D341Med (cell line): ENCODE measurements at places on chromosomes 5 and 9.
A peak's percentile ranks its signal among the peaks of the same experiment; 100 is the strongest.

DNA sequence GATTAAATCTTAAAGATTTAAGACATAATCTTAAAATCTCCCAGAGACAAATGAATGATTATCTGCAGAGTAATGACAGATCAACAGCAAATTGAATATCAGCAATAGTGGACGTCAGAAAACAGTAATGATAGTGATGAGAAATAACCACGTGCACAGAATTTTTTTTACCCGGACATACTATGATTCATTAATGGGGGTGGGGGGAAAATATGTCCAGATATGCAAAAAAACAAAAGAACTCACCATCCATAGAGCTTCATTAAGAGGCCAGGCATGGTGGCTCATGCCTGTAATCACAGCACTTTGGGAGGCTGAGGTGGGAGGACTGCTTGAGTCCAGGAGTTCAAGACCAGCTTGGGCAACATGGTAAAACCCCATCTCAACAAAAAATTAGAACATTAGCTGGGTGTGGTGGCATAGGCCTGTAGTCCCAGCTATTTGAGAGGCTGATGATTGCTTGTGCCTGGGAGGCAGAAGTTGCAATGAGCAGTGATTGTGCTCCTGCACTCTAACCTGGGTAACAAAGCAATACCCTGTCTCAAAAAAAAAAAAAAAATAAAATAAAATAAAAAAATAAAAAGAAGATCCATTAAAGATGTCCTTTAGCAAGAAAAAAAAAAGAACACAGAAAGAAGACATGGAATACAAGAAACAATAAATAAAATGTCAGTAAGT lies 30.9 kb upstream of the SHOC1 start:
- DNase-seq = no peak

DNA sequence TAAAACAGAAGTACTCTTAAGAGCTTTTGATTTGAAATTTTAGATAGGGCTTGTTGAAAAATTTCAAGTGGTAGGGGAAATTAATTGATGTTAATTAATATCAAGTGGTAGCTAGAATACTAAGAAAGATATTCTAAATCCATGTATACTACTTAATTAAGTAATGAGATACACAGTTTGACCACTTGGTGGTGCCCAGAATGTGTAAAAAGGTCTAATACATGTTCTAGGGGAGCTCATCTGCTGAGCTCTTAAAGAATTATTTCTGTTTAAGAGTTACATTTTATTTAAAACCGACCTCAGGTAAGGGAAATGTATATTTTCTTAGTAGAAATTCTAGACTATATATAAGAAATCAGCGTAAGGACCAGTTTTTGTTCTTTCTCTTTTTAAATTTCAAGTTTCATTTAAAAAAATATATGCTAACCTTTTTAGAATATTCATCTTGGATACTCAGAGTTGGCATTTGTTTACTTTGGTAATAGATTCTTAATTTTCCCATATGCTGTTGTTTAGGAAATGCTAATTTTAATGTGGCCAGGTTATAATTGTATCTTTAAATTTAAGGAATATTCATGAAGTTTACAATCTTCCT lies 61.5 kb downstream of the LNPEP start:
- DNase-seq = peak; percentile 40

DNA sequence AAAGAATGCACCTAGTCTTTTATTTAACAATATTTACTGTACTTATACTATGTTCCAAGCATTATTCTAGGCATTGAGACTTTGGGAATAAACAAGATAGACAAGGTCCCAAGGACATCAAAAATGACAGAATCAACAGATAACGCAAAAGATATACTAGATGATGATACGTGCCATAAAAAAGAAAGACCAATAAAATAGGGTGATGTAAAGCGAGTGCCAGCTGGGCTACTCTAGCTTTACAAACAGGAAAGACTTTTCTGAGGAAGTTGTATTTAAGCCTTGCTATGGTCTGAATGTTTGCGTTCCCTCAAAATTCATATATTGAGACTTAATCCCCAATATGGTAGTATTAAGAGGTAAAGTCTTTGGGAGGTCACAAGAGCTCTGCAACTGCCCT lies 310.2 kb upstream of the RGMB start:
- no peak for DNase-seq

DNA sequence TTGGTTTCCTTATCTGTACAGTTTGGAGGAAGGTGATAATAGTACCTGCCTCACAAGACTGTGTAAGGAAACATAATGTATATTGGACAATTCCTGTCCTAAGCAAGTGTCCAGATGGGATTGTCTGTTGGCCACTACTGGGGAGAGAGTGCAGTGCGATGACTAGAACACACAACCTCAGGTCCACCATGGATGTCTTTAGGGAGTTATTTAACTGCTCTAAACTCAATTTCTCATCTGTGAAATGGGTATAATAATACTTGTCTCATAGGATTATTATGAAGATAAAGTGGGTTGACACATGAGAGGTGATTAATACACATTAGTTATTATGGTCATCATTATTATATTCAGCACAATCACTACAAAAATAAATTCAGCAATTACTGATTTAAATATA lies 63.1 kb downstream of the CAST start:
- no peak for DNase-seq

DNA sequence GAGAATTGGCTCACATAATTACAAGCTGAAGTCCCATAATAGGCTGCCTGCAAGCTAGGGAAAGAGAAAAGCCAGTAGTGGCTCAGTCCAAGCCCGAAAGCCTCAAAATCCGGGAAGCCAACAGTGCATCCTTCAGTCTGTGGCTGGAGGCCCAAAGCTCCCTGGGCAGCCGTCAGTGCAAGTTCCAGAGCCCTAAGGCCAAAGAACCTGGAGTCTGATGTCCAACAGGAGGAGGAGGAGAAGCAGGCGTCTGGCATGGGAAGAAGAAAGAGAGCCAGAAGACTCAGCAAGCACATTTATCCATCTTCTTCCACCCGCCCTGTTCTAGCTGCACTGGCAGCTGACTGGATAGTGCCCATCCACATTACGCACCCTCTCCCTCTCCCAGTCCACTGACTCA lies 213.4 kb downstream of the GAS1 start:
- DNase-seq = no peak

DNA sequence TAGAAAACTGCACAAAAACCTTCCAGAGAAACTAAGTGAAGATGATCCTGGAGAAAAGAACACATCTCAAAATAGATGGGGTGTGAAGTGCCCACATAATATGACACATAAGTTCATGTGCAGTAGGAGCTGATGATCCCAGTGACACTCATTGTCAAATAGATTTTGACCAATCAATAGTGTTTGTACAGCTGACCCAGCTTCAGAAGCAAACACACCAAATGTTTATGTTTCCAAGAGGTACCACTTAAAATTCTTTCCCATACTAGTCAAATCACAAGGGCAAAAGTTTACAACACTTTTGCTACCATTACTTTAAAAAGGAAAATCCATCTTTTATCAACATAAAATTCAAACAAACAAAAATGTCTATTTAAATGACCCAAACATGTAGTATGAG lies 175.0 kb downstream of the MLLT3 start:
- no peak for DNase-seq

DNA sequence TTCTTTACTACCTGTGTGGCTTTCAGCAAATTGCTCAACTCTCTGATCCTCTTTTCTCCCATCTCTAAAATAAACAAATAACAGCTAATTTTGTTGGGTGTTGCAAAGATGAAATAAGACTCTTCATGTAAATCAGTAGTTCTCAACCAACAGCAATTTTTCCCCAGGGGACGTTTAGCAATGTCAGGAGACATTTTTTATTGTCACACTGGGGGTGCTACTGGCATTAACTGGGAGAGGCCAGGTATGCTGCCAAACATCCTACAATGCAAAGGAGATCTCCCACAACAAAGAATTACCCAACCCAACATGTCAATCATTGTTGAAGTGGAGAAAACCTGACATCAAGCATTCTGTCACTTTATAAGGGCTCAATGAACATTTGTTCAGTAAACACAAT lies 19.7 kb downstream of the ADRA1B start:
- no peak for DNase-seq

DNA sequence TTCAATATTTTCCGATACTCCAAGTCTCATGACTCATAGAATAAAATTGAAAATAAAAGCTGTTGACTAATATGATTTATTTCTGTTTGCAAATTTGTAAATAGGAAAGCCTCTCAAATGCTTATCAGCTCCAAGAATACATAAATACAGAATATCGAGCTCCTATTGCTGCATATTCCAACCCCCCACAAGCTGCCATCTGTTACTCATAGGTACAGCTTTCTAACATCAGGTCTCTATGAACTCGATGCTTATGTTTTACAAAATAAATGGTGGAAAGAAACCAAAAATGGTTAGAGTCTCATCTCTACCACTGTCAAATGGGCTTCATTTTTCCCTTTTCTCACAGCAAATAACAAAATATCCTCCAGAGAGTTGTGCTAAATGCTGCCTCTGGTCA lies 631.6 kb upstream of the CDH18 start:
- DNase-seq = no peak

- DNase-seq = peak; percentile 66
Observed at GRCh38 chr5:132526290-132526973, 16.9 kb downstream of the IL5 start.

- no peak for DNase-seq
Observed at GRCh38 chr5:16673241-16674201, 56.7 kb upstream of the RETREG1 start.

- no peak for DNase-seq
Observed at GRCh38 chr5:151896031-151896691, 28.5 kb downstream of the GLRA1 start.

DNA sequence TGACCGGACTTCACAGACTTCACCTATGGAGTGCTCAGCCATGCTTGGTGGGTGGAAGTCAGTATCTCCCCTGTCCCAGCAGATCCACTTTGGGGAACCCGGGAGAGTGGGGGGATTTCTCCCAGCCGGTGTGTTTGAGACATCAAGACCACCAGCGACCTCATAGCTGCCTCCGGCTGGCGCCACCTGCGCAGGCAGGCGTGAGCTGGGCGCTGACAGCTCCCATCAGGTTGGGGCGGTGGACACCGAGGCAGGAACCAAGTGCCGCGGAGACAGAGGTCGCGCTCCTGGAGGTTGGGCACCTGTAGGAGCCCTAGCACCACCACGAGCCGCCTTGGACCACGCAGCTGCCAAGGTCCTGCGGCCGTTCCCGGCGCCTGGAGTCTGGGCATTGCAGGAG lies 124.0 kb upstream of the LARP1 start:
- DNase-seq = no peak

- peak; percentile 73 for DNase-seq
Observed at GRCh38 chr5:122515709-122516431, 203.8 kb downstream of the SNCAIP start.

DNA sequence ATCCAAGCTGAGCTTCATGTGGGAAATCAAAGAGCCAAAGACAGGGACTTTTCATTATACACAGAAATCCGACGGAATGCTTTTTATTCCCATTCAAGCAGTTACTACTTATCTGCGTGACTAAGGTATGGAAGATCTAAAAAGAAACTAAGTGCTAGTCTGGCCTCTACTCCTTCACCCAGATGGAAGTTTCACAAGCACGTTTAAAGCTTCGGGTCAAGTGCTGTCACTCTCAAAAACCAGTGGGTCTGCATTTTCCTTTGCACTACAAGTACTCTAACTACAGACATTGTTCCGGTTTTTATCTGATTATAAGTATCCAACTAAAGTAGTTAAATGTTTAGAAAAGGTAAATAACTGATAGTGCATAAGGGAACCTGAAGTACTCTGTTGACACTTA lies 13.7 kb upstream of the MTAP start:
- DNase-seq = no peak

DNA sequence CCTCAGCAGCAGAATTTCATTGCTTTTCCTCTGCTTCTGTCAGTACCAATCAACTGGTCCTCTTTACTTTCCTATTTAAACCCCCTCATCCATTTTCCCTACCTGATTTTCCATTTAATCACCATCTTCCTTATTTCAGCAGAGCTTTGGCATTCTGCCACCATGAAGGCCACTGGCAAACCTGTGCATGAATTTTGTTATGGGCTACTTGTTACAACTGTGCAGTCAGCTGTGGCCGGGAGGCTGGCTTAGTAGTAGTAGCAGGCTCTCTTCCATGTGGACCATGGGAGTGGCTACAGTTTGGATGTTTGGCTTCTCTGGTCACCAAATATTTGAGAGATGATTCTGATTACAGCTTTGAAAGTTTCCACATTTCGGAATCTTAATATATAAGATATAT lies 976.6 kb upstream of the SEMA6A start:
- no peak for DNase-seq

DNA sequence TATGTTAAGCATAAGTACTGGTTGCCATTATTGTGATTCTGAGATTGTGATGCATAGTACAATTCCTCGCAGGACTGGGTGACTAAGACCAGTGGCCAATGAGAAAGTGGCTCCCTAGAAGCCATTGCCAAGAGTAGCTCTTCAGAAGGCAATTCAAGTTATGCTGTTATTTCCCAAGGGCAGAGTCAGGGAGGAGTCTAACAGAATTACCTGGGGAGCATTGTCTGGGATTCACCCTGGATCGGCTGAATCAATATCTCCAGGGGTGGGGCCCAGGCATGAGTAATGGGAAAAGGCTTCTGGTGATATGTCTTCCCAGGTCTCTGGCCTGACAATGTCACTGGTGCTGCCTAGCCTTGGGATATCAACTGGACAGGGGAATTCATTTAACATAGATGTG lies 10.9 kb upstream of the ARHGEF28 start:
- no peak for DNase-seq

DNA sequence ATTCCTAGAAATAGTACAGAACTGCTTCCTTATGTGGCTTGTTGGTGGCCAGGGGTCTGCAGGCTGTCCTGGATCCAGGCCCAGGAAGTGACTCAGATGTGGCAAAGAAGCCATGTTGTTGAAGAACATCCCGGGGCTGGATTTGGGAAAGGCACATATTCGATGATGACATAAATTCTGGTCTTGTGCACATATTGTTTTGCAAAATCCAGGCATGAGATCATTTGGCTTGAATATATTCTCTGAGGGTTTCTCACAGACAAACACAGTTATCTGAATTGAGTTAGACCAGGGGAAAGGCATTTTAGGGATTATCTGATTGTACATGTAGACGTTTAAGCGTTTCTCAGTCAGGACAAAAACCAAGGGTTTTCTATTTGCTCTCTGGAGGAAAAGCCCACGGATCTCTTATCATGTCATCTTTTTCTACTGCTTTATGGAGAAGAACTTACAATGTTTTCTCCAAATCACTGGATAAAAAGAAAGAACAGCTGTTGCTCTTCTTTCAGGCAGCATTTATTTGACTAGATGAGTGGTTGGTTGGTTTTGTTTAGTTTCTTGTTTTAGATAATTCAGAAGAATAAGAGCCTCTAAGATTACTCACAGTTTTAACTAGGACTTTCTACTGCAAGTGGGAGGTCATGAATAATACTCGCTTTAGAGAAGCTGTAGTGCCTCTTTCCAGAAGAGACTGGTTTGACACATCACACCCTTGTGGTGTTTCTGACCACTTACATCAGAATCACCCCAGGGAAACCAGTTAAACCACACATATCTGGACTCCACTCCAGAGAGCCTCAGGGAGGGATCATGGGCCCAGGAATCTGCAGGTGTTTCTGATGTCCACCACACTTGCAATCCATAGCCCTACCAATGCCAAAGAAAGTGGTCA lies 29.5 kb upstream of the LHFPL2 start:
- no peak for DNase-seq
